ENCODE measurements at places on chromosomes 6 and 20.

GRCh38 chr6:20487669-20488375, 46.4 kb upstream of the CDKAL1 start:
- DNase-seq = no peak

DNA sequence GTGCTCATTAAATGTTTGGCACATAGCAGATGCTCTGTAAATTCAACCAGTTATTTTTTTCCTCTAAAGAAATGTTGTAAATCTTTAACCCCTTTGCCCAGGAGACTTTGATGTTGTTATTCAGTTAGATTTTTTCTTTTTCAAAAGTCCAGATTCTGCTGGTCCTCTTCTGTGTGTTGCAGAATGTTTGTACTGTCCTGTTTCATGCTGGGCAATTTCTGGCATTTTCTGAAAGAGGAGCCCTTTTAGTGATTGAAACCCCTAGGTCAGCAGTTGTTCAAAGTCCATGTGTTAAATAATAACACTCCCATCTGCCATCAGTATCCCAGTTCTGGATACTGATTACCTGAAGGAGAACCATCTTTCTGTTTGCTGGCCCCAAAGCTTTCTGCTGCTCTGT, 1.3 kb upstream of the SLC17A1 start:
- DNase-seq = no peak

DNA sequence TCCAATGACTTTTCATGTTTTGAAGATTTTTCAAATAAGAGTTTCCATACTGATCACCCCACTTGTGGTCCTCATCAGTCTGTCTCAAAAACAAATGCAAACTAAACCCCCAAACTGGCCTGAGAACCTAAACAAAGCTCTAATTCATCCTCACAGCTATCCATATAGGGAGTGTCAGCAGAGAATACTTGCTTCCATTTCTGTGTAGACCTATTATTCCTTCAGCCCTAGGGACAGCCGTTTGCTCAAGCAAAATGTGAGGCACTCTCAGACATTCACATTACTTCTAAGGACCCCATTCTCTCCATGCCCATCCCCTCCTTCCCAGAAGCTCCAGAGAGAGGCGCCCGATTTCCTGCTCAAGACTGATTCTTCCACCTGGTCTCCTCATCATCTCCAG, 24.6 kb downstream of the DNAAF9 start:
- DNase-seq = no peak

DNA sequence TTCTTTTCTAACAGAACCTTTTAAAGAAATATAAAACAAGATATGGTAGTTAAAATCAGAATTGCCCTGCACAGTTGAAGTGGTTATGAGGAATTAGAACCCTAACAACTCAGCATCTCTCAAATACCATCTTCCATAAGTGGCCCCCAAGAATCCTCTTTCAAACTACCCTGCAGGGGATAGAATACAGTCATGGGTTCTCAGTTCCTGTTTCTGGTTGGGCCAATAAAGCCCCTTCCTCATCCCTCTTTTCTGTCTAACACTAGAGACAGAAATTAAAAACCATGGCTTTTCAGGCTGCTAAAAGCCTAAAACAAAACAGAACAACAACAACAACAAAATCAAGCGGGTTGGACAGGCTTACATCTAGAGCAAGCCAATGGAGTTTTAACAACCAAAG, 6.7 kb upstream of the LCA5 start:
- DNase-seq = no peak

DNA sequence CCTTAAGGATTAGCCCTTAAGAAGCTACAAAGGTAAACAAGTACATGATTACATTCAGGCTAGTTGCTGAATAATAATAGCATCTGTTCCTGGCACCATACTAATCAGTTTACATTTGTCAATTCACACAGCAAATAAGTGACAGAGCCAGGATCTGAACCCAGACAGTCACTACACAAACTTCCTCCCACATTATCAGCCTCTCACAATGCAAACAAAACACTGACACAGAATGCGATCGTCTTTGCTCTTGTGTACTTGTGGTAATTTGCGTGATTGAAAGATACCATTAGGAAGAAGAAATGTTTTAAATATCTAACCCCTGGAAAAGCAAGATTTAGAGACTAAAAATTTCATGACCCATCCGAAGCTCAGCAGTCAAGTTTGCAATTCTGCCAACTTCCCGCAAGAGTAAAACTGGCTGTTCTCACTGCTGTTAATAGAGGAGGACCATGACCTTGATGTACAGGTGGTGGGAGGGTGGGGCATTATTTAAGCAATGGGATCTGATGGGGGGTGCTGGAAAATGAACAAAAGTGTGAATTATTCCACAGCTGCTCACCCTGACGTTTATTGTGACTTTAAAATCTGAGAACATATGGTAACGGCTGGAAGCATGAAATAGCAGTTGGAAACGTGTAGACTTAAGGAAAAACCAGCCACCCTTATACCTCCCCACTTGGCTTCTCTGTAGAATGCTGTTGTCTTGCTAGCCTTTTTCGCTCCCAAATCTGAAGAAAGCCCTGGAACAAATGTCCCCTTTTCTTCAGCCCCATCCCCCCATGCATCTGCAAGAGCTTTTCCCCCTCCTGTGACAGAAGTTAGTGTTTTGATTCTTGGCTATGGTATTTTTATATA, 95.3 kb upstream of the ARMC2 start:
- no peak for DNase-seq

DNA sequence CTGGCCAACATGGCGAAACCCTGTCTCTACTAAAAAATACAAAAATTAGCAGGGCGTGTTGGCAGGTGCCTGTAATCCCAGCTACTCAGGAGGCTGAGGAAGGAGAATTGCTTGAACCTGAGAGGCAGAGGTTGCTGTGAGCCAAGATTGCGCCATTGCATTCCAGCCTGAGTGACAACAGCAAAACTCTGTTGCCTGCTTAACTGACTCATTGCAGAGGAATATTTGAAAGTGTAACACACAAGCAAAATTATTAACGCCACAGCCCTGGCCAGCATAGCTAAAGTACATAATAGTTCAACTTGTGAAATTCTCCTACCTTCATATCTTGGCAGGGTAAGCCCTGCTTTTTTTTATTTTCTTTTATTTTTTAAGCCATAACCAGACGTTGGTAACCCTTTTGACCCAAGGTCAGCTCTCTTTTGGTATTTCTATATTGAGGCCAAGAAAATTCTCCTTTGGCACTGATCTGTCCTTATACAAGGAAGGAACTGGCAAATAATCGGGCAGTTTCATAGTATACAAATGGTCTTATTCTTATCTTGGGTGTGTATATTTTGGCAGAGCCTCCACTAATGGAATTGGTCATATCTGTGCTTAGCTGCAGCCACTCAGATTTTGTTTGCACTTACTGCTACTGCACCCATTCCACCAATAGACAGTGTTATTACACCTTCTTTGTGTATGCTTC, 4.0 kb upstream of the ADGRF5 start:
- peak; percentile 31 for DNase-seq

GRCh38 chr6:35305117-35305516, 7.5 kb downstream of the DEF6 start:
- no peak for DNase-seq

DNA sequence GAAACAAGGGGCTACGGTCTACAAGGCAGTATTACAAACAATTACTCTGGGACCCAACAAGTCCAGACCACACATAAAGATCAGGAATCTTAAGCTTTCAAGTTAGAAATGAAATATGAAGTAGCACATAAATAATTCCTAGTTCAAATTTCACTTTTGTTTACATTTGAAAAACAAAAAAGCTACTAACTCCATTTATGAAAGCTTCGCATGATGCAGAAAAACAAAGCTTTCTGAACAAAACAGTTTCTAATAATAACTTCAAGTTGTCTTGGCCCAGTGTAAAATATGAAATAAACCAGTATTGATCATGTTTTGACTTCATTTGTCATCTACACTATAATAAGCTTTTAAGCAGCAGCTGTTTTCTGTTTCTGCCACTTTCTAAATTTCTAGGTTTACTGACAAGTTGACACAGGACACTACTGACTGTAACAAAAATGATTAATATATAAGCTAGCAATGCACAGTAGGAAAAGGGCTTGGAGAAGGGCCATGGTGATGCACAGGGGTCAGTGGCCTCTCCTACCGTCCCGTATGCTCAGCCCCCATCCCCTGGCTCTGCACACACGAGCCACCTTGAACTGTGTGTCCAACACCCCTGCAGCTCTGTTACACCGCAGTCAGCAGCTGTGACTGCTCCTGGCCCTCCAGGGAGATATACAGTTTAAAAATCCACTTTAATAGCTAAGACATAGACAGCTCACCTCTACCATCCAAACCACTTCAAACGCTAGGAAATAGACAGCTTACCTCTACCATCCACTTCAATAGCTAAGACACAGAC, 13.3 kb upstream of the RAB22A start:
- no peak for DNase-seq

GRCh38 chr20:3758566-3758965, 9.0 kb downstream of the ADISSP start:
- no peak for DNase-seq

DNA sequence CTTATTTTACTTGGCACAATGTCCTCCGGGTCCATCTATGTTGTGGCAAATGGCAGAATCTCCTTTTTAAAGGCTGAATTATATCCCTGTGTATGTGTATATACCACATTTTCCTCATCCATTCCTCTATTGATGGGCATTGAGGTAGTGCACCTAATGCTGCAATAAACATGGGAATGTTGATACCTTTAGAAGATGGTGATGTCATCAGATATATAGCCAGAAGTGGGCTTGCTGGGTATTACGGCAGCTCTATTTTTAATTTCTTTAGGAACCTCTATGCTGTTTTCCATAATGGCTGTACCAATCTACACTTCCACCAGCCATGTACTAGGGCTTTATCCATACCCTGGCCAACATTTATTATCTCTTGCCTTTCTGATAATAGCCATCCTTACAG, 315.7 kb downstream of the FOXA2 start:
- no peak for DNase-seq

GRCh38 chr20:7723284-7723683, 217.0 kb downstream of the HAO1 start:
- peak; percentile 70 for DNase-seq

DNA sequence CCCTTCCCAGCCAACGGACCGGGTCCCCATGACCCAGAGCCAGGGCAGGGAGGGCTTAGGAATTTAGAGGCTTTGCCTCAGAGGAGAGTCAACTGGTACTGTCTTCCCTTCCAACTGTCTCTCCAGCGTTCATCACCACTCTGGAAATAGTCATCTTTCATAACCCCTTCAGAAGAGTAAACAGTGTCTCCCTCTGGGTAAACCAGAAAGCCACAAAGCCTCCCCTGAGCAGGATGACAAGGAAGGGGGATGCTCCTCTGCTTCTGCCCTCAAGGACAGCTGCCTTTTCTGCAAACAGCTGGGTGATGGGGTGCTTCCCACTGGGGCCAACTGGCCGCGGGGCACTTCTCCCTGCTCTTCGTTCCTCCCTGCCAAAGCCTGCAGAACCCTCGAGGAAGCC, 90.1 kb downstream of the PSMG4 start:
- no peak for DNase-seq

- DNase-seq = no peak
These were observed 173.1 kb upstream of the MMS22L start for GRCh38 chr6:97456070-97456469.

GRCh38 chr20:62040381-62040922, 25.2 kb downstream of the TAF4 start:
- DNase-seq = no peak

DNA sequence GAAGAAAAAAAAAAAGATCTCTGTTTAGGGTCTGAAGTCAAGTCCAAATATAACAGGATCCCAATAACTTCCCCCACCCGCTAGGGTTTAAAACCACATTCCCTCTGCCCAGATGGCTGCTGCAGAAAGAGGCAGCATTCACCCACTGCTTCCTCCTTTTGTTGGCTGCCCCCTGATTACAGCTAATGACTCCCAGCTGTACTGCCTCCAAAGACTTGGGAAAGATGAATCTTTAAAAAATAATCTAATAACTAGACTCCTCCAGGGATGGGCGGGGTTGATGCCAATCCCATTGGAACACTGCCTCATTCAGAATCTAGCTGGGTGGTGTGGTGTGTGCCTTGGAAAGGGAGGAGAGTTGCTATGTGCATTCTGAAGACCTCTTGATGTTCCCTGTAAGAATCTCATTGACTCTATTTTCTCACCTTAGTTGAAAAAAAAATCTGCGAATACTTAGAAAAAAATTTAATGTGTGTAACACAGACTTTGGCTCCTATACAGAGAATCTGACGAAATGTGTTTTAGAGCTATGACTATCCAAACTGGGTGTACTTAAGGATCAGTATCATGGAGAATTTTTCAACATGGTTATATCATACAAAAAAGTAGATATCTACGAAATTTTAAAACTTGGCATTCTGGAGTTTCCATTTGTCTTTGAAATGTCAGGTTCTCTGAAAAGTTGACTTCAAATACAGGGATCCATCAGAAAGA, 174.0 kb downstream of the RNF144B start:
- DNase-seq = peak; percentile 67

DNA sequence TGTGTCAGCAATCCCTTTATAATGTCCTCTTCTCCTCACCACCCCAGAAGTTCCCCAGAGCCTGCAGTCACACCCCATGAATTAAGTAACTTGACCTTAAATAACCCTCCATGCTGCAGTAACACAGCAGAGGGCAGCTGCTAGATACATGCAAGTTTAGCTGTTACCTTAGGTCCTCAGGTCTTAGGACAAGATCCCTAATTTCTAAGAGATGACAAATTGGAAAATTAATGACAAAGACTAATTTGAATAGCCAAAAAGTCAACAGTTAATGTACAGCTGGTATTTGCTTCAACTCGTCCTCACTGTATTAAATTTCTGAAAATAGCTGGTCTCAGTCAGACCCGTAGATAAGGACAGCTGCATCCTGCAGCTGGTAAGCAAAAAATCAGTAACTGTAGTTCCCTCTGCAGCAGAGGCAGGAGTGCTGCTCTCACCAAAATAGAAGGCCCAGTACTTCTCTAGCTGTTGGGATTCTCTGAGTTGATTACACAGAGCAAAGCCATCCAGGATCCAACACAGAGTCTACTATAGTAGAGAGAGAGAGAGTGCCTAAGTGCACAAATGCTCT, 62.4 kb downstream of the TNFRSF21 start:
- DNase-seq = no peak

DNA sequence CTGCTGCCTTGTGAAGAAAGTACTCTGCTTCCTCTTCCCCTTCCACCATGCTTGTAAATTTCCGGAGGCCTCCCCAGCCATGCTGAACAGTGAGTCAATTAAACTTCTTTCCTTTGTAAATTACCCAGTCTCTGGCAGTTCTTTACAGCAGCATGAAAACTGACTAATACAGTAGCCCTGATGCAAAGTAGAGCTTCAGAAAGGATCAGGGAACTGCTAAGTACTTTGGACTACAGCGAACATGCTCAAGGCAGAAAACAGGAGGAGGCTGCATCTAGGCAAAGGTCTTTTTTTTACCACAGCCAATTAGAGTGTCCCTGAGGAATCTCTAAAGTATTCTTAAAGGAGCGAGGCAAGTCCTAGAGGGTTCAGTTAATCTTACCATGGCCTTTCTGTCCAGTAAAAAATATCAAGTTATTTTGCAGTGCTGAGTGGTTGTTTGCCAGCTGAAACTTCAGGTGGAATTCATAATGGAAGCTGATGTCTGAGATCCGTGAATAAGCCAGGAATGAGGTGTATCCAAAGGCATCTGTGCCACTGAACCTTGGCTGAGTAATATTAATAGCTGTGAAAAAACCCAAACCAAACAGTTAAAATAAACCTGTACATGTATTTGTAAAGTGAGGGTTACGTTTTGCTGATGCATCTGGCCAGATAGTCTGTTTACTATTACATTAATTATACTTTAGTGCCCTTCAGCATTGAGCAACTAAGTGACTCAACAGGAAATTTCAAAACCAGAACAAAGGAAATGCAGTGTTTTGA, 170.4 kb downstream of the PHF3 start:
- DNase-seq = peak; percentile 80

- peak; percentile 50 for DNase-seq
These were observed 161.2 kb downstream of the KLHL32 start for GRCh38 chr6:97085772-97086171.

Measured in fibroblast of gingiva (primary cell).